Inflammatory macrophage treated with lipopolysaccharide for 4 hours (primary cell): ENCODE measurements at places on chromosomes 2 and 18.
A peak's percentile ranks its signal among the peaks of the same experiment; 100 is the strongest.

DNA sequence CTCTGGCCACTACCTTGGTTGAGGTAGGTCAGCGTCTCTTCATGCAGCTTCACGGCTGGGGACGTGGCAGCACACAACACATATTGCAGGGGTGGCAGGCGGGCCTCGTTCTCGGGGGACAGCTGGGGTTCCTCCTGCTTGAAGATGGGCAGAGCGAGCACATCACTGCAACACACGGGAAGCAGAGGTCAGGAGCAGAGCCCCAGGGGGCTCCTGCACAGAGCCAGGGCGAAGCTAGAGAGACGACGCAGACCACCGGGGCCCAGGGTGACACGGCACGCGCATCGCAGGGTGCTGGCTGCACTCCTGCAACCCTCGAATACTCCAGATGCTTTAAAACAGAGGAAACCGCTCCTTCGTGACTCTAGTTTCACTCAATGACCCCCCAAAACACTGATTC is 3.9 kb downstream of the TFCP2L1 start:
- no peak for DNase-seq

- no peak for DNase-seq
These were observed 81.6 kb upstream of the CTDP1 start for GRCh38 chr18:79597831-79598632.

GRCh38 chr18:75660932-75661331 is 233.4 kb upstream of the SMIM21 start:
- no peak for DNase-seq

GRCh38 chr2:40654346-40654745 is 202.5 kb upstream of the SLC8A1 start:
- no peak for DNase-seq

DNA sequence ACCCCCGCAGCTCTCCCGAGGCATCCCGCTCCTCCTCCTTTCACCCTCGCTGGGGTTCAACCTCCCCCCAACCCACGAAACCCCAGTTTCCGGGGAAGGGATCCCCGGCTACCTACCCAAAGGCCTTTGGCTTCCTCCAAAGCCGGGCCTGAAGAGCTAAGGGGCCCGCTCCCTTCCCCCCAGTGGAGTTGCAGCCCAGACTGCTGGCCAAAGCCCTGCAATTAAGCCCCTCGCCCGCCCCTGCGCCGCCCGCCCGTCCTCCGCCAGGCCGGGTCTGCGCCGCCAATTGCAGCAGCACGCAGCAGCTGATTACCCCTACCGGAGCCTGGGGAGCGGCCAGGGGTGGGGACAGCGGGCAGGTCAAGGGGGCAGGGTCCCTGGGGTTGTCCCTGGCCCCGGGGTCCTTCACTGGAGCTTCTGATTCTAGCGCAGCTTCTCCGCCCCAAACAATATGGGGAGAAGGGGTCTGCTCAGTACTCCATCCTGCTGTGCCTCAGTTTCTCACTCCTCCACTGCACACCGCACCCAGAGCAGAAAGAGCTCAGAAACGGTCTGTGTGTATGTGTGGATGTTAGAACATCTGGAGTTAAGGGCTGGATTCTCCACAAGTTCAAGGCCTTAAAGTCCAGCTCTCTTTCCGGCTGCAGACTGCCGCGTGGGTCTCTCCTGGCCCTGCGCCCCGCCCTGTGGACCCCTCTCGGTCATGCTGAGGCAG is 16.9 kb downstream of the WNT10A start:
- no peak for DNase-seq

DNA sequence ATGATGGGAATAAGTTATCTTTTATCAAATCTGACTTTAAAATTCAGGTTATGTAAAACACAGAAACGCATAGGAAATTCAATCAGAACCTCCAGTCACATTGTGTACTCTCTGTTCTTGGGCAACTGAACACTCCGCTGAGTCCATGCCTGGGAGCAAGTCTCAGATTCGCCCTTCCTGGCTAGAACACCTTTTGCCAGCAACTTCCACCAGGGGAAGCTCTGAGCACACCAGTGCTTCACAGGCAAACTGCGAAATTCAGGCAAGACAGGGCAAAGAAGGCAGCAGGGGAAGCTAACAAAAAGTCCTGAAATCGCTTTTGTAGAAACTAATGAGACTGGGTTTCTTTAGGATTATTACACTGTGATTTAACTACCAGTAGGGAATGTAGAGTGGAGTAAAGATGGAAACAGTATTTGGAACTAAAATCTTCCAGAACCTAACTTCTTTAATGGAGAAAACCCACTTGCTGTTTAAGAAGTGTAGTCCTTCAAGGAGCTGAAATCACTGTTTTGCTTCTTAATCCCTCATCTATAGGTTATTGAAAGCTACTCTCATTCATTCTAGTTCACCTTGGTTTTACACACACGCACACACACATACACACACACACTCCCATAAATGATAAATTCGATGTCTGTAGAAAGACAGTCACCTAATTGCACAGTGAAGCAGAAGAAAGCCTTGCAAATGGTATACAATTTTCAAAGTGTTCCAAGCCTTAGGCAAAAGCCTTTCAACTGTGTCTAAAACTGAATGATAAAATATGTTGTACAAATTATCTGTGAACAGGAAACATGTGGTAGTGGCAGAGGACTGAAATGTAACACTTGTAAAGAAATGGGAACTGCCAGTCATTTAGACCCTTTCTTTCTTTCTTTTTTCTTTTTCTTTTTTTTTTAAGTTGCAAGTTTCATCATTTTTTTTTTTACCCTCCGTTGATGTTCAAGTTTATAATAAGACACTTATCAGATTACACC is 214.5 kb downstream of the TMEM182 start:
- peak; percentile 5 for DNase-seq

DNA sequence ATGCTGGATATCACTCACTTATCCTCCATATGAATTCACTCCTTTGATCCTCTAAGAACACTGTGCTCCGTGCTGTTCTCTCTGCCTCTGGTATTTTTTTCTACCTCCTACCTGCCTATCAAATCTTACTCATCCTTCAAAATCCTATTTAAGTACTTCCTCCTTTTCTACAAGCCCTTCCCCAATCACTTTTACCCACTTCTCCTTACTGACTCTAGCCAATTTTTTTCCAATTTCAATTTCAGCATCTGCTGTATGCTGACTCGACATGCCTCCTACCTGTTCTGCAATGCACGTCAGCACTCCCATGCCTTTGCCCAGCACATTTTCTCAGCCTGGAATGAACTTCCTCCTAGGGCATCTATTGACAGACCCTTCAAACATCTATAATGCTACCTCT is 37.3 kb upstream of the LNPK start:
- DNase-seq: peak; percentile 23

- no peak for DNase-seq
These were observed 26.0 kb downstream of the ADRA2B start for GRCh38 chr2:96090196-96090926.

DNA sequence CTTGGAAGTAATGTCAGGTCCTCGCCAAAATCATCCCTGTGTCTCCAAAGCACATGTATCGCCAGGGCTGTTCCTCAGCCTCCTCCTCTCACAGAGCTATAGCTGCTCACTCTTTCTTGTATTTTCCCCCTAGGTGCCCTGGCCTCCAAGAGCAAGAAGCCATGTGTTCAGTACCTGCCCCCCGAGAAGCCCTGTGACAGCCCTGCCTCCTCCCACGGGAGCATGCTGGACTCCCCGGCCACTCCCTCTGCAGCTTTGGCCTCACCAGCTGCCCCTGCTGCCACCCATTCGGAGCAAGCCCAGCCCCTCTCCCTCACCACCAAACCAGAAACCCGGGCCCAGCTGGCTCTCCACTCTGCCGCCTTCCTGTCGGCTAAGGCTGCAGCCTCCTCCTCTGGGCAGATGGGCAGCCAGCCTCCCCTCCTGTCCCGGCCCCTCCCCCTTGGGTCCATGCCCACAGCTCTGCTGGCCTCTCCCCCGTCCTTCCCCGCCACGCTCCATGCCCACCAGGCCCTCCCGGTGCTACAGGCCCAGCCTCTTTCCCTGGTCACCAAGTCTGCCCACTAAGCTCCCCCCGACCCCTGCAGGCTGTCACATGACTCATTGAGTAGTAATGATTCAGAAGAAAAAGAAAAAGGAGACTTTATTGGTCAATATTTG is 18.8 kb downstream of the TGOLN2 start:
- no peak for DNase-seq

DNA sequence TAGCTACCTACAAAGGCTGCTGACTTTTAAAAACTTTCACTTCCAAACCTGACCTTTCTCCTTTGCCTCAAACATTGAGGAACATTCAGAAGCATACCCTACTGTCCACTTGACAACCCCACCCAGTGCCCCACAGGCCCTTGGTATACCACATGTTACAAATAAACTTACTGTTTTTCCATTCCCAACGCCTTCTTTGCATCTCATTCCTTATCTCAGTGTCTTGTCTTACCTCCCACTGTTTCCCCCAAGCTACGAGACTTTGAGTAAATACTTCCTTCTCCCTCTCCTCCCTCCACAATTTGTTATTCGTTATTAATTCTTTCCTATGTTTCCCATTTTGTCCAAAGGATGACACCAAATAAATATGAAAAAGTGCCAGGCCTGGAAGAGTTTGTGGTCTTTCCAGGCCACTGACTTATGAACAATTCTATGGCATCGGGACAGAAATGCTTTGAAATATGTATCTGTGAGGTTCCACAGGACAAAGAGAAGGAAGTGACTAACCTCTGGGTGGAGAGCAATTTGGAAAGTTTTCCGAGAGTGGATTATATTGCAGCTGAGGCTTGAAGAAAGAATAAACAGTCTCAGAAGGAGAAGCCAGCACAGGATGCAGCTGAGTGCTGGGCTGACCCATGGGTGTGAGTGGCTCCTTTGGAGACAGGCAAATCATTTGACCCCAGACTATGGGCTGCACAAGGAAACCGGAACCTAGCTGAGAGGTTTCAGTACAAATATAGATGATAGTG is 409.0 kb downstream of the LPIN1 start:
- DNase-seq: peak; percentile 40

- no peak for DNase-seq
These were observed 182.1 kb upstream of the FOSL2 start for GRCh38 chr2:28210535-28210934.

DNA sequence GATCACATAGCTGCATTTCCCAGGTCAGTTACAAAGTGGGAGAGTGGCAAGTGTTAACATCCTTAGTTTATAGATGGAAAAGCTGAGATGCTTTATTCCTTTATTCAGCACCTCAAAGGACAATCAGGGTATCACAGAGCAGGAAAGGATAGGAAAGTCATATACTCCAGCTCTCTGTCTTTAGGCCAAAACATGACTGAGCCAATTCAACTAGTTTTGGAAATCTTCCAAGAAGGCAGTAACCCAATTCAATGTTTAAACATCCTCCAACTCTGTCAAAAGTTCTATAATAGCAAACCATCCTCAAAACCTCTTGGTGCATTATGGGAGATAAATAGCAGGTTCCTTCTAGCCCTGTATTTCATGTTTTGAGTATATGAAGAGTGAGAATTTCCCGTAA is 25.2 kb downstream of the CASP8 start:
- DNase-seq: no peak

DNA sequence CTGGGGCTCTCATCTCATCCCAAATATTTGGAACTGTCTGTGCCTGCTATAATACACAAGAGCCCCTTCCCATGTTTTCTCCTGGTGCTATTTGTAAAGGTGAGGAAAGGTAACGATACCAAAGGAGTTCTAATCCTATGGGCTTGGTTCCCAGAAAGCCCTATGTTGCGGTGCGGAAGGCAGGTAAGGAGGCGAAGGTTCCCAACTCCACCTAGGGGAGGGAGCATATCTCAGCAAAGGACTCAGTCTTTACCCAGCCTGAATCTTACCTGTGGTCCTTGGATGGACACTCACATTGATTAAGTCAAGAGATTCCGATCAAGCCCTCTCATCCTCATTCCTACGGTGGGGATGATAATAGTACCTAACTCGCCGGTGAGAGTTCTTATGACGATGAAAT is 140.1 kb downstream of the BCL2 start:
- DNase-seq: no peak

DNA sequence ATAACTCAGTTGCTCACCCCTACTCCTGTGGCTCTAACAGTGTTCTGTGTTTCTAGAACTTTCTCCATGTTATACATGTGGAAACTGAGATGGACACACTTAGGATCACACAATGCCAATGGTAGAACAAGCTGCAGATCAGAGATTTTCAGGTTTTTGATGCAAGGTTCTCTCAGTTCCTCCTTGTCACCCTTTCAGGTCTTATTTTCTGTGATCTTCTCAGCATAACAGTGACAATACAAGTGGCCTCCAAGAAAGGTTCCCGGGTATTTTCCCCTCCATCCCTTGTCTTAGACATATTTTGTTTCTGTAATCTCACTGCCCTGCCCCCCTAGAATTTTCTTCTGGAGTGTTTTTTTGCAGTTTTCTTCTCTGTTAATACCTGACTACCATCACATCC is 6.2 kb upstream of the MGAT5 start:
- no peak for DNase-seq

- no peak for DNase-seq
These were observed 41.4 kb downstream of the STEAP3 start for GRCh38 chr2:119264781-119265692.

- no peak for DNase-seq
These were observed 324.4 kb downstream of the TSN start for GRCh38 chr2:122079844-122080243.

DNA sequence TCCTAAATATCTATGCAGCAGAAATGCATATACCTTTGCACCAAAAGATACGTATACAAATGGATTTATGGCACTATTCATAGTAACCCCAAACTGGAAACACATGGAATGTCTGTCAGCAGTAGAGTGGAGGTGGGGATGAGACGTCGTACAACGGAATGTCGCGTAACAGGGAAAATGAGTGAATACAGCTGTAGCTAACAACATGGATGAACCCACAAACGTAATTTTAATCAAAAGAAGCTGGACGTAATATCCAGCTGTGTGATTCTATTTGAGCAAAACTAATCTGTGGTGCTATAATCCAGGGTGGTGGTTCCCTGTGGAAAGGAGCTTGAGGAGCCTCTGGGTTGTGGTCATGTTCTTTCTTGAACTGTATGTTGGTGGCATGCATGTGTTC is 89.9 kb downstream of the MTA3 start:
- DNase-seq: no peak

DNA sequence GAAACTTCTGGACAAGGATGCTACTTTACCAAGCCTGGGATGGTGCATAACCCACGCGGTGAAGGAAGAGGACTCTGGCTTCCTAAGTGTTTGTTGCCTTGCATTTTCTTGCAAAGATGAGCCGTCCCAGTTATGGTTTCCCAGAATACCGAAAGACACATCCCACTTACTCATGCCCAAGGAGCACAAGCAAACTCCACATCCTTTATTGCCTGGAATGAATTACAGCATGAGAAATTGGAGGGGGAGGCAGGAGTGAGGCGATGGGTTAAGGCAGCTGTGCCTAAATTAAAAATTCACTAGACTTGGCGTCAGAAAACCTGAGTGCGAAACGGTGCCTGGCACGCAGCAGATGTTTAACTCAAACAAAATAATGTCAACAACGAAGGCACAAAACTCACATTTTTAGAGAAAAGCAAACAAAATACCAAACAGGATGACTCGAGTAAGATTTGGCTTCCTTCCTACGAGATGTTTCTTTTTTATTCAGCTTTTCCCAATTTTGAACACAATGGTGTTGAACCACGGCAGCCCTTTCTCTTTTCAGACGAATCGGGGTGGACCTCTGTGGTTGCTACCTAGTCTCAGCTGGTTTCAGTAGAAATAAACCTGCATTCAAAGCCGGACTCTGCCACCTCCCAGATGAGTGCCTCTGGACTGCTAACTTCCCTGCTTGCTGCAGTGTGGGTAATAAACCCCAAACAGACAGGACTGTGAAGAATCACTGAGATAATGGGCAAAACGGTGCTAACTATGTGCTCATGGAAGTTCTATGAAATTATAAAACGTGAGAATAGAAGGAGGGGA is 100.3 kb upstream of the NCK2 start:
- no peak for DNase-seq

- peak; percentile 44 for DNase-seq
These were observed 456 bp downstream of the DOK1 start for GRCh38 chr2:74554820-74555531.

GRCh38 chr2:204177977-204178522 is 241.5 kb downstream of the ICOS start:
- DNase-seq: peak; percentile 31
